Naive thymus-derived CD4-positive, alpha-beta T cell (primary cell): ENCODE measurements at places on chromosomes 3 and 15. TPM values are rescaled to one million over a fixed set of nuclear protein-coding genes. Genes with fewer than 3 reads are reported as not detected.

PTPRG gene
- not detected for polyA plus RNA-seq

ROPN1B gene
- polyA plus RNA-seq: not detected

ABHD17C gene
- polyA plus RNA-seq: 0.79 TPM

ASB14 gene
- polyA plus RNA-seq: 0.30 TPM

HTR3E gene
- polyA plus RNA-seq: not detected

DZIP1L gene
- not detected for polyA plus RNA-seq

LRRC34 gene
- 0.40 TPM for polyA plus RNA-seq

SLC28A2 gene
- polyA plus RNA-seq: not detected

RYR3 gene
- 0.10 TPM for polyA plus RNA-seq

TGM5 gene
- polyA plus RNA-seq: not detected

MEIS2 gene
- polyA plus RNA-seq: not detected

NPAP1 gene
- not detected for polyA plus RNA-seq

KIF7 gene
- not detected for polyA plus RNA-seq

MYRIP gene
- polyA plus RNA-seq: not detected

MYEF2 gene
- 1.4 TPM for polyA plus RNA-seq

SNX22 gene
- polyA plus RNA-seq: 0.93 TPM

GOLGA6A gene
- polyA plus RNA-seq: not detected

PLCH1 gene
- polyA plus RNA-seq: not detected

CCDC9B gene
- polyA plus RNA-seq: 0.07 TPM

ZPLD1 gene
- not detected for polyA plus RNA-seq

MOBP gene
- polyA plus RNA-seq: not detected

DCP1A gene
- 68.0 TPM for polyA plus RNA-seq

ENTPD3 gene
- polyA plus RNA-seq: not detected

TMEM89 gene
- not detected for polyA plus RNA-seq

TRIM42 gene
- not detected for polyA plus RNA-seq

RARB gene
- polyA plus RNA-seq: 0.13 TPM

LNP1 gene
- polyA plus RNA-seq: 0.92 TPM

ARHGAP11A gene
- 2.3 TPM for polyA plus RNA-seq

CFAP91 gene
- 0.17 TPM for polyA plus RNA-seq

FES gene
- not detected for polyA plus RNA-seq

WHAMM gene
- polyA plus RNA-seq: 4.5 TPM

SLC15A2 gene
- polyA plus RNA-seq: 0.46 TPM

FOXL2 gene
- polyA plus RNA-seq: not detected

EPHA6 gene
- not detected for polyA plus RNA-seq

NCEH1 gene
- 2.9 TPM for polyA plus RNA-seq

IL17RD gene
- not detected for polyA plus RNA-seq

ARL8B gene
- 43.7 TPM for polyA plus RNA-seq

ZIC1 gene
- not detected for polyA plus RNA-seq

SAMMSON gene
- not detected for polyA plus RNA-seq

C3orf70 gene
- polyA plus RNA-seq: not detected

CHP1 gene
- polyA plus RNA-seq: 12.4 TPM

SMCO1 gene
- polyA plus RNA-seq: not detected

PPP1R14D gene
- not detected for polyA plus RNA-seq

MESP1 gene
- 0.38 TPM for polyA plus RNA-seq

ACAN gene
- 0.04 TPM for polyA plus RNA-seq
